ENCODE measurements at places on chromosomes 1 and 21.

- no peak for DNase-seq
Observed at GRCh38 chr21:41250519-41250918, 66.1 kb upstream of the FAM3B start.

DNA sequence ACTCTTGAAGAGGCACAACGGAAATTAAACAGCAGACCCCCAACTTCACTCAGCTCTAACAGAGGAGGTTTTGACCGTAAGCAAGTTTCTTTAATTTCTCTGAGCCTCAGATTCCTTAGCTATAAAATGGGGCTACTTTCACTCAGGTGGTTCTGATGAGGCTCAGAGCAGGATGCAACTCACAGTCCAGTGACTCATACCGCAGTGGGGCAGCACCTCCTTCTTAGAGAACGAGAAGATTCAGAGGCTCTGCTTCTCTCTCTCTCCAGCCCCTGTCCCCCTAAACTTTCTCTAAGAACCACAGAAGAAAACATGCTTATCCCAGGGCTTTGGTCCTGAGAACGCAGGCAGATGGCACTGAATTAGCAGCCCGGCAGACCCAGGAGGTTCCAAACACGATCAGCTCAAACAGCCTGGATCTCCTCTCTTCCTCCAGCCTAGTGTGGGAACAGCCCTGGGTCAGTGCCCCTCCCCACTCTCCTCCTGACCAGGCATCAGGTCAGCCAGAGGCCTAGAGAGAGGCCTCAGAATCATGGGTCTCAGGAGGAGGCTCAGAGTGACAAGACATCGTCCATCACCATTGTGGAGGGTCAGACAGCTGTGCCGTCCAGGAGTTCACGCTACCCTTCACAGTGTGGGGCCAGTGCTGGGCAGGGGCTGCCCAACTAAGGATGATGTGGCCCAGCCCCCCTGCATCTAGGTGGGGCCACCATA is 433.0 kb downstream of the PTPRU start:
- DNase-seq: no peak

GRCh38 chr1:96464066-96464465 is 257.5 kb upstream of the PTBP2 start:
- no peak for DNase-seq

DNA sequence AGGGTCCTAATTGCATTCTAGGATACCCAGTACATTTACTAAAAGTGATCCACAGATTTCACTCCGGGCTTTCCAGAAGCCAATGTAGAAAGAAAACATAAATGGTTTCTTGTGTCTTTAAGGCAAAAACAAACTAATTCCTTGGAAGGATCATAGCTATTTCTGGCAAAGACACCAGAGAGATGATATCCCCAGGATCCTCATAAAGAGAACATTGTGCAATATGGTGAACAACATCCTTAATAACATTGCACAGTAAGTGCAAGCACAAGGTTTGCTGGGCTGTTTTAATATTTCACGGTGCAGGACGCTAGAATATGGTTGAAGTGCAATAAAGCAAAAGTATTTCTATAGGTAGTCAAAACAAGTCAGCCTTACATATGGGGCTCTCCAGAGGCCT is 83.0 kb downstream of the NTPCR start:
- no peak for DNase-seq

GRCh38 chr1:182671750-182672486 is 12.5 kb downstream of the RGS8 start:
- DNase-seq: no peak

- no peak for DNase-seq
Observed at GRCh38 chr1:92909321-92909720, 51.9 kb downstream of the DIPK1A start.

DNA sequence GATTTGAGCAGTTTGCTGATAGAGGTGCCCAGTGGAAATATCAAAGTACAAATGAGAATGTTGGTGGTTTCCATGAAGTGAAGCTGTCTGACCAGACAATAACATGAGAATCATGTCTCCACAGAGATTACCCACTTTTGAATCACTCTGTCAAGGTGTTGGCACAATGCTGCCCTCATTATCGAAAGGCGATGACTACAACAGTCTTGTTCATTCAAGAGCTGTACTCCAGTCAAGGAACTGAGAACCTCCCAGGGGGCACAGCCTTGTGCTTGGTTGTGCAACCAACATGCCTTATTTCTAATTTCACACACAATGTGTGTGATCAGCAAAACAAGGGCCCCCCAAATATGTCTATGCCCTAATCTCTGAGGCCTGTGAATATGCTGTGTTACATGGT is 35.7 kb downstream of the ETS2 start:
- DNase-seq: no peak

GRCh38 chr1:39632682-39633417 is 6.6 kb downstream of the HEYL start:
- DNase-seq: no peak

GRCh38 chr21:39014747-39015146 is 168.5 kb downstream of the PSMG1 start:
- no peak for DNase-seq

GRCh38 chr21:42572906-42573495 is 59.3 kb downstream of the SLC37A1 start:
- DNase-seq: no peak

GRCh38 chr1:26114165-26114927 is 2.7 kb downstream of the PDIK1L start:
- no peak for DNase-seq
